ENCODE measurements at places on chromosomes 2 and 18.

GRCh38 chr2:232540441-232541041, 1.0 kb downstream of the CHRNG start:
- no peak for DNase-seq

DNA sequence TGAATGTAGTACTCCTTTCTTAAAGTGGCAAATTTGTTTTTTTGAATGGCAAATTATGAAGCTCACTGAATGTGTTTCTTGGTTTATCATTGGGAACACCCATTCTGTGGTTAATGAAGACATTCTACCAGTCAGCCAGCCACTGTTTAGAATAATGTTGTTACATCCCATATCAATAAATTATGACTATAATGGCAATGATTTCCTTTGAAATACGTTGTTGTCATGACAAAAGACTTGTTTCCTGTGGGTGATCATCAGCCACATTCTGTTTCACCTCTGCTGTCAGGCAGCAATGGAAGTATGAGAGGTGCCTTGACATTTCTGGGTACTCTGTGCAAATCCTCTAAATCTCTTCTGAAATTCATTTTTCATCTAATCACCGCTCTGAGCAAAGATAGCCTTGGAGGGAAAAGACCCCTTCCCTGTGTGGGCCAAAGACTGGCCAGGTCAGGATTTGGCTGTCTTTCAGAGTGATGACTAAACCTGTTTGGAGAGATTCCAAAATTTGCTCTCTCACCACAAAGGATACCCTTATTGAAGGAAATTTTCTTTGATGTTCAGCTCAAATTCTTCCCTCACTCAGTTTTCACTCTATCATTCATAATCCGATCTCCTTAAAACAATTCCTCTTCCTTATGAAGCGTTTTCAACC, 869.2 kb downstream of the BCL11A start:
- DNase-seq: no peak

- DNase-seq: no peak
Measured at GRCh38 chr2:91839904-91840868, 3031.0 kb upstream of the TEKT4 start.

- DNase-seq: no peak
Measured at GRCh38 chr2:145815933-145816332, 1296.0 kb upstream of the ZEB2 start.

DNA sequence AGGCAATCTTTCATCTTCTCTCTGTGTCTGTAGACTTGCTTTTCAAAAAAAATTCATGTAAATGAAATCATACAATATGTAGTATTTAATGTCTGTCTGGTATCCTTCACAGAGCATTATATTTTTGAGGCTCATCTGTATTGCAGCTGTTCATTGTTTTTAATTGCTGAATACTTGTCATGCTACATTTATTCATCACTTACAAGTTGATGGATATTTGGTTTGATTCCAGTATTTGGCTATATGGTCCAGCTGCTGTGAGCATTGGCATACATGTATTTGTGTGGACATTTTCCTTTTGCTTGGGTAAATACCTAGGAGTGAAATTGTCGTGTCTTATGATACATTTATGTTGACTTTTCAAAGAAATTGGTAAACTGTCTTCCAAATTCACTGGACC, 441.4 kb downstream of the DCDC2C start:
- DNase-seq: no peak

DNA sequence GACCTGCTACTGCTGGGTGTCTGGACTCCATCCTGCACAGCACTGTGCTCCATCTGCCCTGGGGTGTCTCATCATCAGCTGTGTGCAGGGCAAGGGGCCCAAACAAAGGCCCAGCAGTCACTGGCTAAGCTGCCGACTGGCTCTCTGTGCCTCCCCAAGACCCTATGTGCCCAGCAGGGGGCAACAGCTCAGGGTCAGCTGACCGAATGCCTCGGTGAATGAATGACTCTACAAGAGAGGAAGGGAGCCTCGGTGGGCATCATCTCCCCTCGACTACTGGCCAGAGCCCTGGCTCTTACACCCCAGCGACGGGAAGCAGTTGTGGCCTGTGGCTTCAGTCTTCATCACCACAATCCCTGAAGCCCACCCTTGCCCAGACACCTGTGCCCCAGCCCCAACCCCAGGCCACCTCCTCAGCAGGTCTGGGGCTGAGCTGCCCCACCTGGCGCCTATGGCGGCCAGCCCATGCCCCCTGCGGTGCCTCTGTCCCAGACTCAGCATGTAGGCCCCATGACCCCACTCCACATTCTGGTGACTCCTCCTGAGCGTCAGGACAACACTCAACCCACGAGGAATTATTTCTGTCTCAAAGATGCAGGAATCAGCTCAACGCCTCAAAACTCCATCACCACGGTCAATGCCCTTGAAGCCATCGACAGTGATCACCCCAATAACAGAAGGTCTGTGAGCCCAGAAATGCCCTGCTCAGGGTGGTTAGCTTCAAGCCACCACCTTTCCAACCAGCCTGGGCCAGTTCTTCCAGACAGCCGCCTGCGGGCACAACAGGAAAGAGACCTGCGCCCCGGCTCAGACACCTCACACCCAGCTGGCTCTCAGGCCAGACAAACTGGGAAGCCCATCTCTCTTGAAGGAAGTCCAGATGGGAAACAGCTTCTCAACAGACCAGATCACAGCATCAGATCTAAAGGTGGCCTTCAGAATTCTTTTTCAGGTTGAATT, 1.6 kb upstream of the GPR17 start:
- no peak for DNase-seq

DNA sequence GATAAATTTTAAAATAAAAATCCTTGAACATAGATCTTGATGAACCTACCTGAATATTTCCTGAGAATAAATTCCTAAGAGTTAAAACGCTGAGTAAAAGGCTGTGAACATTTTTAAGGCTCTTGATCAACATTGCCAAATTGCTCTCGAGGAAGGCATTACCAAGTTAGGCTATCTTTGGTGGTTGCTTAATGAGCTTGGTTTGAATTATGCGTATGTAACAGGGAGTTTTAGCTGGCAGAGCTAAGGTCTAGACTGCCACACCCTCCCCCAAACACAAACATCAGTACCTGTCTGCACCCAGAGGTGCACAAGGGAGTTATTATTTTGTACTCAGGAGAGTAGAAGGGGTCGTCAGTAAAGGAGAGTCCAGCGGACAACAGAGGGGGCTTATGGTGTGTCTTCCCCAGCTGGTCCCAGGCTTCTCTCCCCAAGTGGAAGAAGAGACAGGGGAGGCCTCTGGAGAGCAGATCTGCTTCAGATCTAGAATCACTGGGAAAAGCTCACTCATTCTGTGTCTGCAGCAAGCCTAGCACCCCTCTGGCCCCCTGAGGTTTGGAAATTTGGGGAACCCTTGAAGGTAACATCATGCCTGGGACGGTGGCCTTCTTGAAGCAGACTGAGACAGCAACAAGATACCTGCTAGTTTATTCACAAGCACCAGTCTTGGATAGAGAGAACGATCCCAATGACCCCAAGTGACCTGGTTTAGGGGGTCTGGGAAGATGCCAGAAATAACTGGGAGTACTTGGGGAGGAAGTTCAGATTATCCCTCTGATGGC, 197.2 kb upstream of the ID2 start:
- DNase-seq: no peak

DNA sequence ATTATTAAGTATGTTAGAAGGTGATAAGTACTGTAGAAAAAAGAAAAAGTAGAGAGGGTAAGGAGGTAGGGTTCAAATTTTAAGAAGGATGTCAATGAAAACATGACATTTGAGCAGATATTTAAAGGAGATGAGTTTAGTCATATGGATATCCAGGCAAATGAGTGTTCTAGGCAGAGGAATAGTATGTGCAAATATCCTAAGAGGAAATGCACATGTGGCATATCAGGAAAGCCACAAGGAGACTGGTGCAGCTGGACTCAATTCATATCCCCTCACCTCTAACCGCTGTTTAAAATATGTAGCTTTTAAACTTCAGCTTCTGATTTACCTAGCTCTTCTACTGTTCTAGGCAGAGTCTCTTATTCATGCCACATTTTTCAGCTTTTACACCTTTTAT, 9.5 kb downstream of the AGPS start:
- DNase-seq: no peak
